ENCODE measurements at places on chromosomes 16 and 17. TPM values are rescaled to one million over a fixed set of nuclear protein-coding genes. Genes with fewer than 3 reads are reported as not detected.

The CCL4 gene
- 0.76 TPM for total RNA-seq

The PRAC1 gene
- not detected for total RNA-seq

The UMOD gene
- total RNA-seq = not detected

The ALDOA gene
- total RNA-seq = 988 TPM

GRCh38 chr16:2482708-2483534 is 8.0 kb downstream of the TBC1D24 start:
- DNase-seq = no peak

GRCh38 chr17:49510059-49510719 is 15.1 kb downstream of the NGFR start:
- DNase-seq = no peak

DNA sequence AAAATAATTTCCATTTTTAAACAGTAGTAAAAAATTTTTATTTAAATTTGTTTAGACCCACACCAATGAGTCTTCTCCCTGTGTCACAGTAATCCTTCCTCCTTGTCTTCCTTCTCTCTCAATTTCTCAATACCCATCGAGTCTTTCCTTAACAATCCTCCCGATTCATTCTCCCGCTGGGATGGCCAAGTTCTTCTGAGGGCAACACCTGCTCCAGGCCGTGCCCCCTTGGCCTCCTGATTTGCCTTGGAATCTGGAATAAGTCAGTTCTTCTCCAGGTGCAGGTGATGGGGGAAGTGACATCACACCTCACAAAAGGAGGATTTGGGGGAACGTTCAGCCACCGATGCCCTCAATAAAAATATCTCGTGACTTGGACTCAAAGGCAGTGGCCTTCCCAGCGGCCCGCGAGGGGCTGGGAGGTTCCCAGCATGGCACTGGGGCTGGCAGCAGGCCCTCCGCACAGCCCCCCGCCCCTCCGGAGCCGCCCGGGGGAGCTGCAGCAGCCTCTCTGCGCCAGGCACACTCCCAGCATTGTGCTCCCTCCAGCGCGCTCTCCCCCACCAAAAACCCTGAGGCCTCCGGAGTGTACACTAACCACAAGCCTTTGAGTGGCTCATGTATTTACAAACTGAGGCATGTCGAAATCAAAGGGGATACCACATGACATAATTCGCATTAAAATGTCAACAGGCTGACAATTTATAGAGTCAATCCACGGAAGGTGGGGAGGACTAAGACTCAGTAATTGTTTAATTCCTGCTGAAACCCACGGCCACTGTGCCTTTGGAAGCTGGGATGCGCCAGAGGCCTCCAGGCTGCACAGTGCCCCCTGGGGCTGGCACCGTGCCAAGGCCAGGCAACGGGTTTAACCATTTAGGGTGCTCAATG is 120.5 kb downstream of the ZFHX3 start:
- peak; percentile 63 for DNase-seq

DNA sequence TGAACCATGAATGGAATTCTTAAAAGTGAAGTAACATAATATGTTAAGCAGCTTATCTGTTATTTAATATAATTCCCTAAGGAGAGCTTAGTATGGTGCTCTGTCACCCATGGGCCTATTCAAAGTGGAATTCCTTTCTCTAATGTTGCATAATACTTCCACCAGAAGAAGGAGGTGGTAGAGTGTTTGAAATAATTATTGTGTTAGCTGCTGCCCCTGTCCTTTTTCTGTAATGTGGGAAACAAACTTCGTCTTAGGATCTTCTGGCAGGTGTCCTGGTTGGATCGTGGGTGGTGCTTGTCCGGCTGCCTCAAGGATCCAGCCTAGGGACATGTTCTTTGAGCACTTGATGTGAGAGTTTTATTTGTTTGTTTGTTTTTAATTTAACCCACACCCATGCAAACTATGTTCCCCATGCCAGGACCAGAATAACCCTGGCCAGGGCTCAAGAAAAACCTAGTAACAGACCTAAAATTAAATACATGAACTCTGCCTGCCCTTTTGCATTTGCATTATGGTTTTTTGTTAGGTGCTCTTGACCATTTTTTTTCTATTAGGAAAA is 46.1 kb downstream of the ZNRF1 start:
- DNase-seq = peak; percentile 87

DNA sequence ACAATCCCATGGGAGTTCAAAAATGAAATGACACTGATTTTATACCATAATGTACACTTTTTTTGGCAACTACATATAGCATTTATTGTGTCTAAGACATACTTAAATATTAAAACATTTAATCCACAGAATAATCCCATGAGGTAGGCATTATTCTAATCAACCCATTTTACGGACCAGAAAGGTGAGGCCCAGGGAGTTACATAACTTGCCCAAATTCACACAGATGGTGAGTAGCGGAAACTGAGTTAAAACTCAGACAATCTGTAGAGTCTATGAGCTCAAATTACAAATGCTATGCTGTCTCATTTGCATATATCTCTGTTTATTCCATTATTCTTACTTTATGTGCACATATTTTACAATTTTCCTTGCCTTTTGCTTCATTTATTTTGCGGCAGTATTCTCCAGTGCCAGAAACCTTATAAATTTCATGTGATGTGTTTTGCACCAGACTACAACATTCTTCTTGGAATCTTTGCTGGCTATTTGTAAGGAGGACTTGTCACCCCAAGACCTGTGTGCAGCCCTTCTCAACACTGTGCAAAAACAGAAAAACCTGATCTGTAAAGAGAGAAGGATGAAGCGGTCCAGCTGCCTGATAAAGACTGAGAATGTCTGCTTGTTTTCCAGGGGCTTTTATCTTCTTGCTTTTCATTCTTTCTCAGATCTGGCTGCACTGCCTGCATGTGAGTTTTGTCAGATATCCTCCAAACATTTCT is 2.3 kb upstream of the ABCA9 start:
- no peak for DNase-seq
